ENCODE measurements at places on chromosomes 3 and 15.

DNA sequence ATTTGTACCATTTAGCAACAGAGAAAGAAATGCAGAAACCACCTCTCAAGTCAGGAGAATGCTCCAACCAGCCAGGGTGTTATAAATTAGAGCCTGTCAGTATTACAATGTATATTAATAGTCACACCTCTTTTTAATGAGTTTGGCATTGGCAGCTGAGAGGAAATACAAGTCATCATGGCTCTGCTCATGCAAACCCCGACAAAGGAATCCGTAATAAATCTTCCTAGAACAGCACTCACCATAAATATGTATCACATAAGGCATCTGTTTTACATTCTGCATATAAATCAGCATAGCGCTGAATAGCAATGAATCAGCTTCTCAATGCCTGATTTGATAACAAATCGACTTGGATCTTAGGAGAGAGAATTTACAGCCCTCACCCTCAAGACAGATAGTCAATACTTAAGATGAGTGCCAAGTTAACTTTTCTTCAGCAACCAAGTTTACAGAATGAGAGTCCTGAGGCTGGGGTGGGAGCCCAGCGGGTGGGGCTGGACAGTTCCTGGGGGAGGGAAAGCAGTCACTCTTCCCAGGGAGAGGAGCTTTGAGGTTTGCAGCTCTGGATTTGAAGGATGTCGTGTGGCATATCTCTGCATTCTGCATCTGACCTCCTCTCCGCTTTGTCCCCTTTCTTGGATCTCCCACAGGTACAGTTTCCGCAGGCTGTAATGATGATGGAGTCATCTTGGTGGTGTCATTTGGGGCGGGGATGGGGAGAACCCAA lies 1034.4 kb upstream of the NR2F2 start:
- no peak for DNase-seq

- no peak for DNase-seq
These were observed 39.0 kb downstream of the TAMM41 start for GRCh38 chr3:11807686-11808085.

GRCh38 chr3:16102905-16103364 lies 71.5 kb upstream of the GALNT15 start:
- no peak for DNase-seq

- DNase-seq = no peak
These were observed 23.4 kb upstream of the NANOGP8 start for GRCh38 chr15:35108453-35108852.

GRCh38 chr3:140198242-140198641 lies 263.3 kb downstream of the CLSTN2 start:
- no peak for DNase-seq

- no peak for DNase-seq
These were observed 14.3 kb downstream of the FLNB start for GRCh38 chr3:58022490-58022889.

GRCh38 chr3:16738451-16738850 lies 133.2 kb upstream of the DAZL start:
- no peak for DNase-seq

- DNase-seq = no peak
These were observed 52.6 kb downstream of the UACA start for GRCh38 chr15:70710714-70711113.

- no peak for DNase-seq
These were observed 1047.0 kb downstream of the TUSC7 start for GRCh38 chr3:117756563-117756962.

GRCh38 chr3:111434941-111435622 lies 106.9 kb upstream of the CD96 start:
- no peak for DNase-seq

- DNase-seq = no peak
These were observed 3.9 kb downstream of the GRM2 start for GRCh38 chr3:51710631-51711351.

- no peak for DNase-seq
These were observed 169.5 kb downstream of the PLD1 start for GRCh38 chr3:171640520-171641412.

DNA sequence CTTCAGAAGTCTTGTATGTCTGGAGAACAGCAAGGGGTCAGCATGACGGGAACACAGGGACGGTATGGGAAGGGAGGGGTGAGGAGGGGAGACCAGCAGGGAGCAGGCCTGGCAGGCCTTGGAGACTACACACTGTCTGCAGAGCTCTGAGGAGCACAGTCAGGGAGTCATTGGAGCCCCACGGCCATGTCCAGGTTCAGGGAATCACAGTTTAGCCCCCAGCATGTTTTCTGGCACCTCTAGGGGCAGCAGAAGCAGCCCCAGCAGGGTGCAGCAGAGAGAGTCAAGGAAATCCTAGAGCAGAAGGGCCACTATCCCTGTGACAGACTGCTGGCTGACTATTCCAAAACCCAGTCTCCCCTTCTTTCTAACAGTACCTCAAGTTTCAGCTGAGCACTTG lies 3.2 kb downstream of the LAMP3 start:
- no peak for DNase-seq

GRCh38 chr15:66502491-66502890 lies 2.2 kb downstream of the RPL4 start:
- DNase-seq = no peak

DNA sequence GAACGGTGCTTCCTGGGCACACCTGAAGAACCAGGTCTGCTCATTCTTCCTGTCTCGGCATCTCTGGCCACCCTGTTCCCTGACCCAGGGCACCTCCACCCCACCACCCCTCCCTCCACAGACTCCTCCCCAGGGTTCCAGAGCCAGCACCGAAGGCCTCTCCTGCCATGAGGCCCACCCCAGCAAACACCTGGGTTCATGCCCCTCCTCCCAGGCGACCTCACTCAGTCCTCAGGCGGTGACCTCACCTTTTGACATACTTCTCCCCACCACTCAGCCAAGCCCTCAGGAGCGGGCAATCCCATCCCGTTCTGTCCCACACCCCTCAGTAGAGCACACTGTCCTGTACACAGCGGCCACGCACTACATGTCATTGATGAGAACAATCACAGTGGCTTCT lies 72.3 kb downstream of the RPN1 start:
- DNase-seq = no peak

GRCh38 chr3:65659396-65659795 lies 379.3 kb downstream of the MAGI1 start:
- no peak for DNase-seq

DNA sequence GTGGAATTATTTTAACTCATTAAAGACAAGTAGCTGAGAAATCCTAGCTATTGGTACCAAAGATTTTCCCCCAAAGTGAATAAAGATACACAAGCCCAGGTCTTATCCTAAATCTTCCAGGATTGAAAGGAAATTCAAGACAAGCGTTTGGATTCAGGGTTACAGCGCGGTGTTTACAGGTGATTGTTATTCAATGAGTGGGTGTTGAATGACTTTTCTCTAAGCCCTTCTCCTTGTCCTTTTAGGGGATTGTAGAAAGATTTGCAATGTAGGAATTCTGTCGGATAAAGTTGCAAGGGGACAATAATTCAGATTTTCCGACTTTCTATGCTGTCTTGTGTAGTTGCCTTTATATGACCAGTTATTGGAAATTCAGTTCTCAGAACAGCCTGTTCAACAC lies 57.2 kb downstream of the USP13 start:
- no peak for DNase-seq

GRCh38 chr3:141642215-141642614 lies 95.9 kb upstream of the RNF7 start:
- no peak for DNase-seq

DNA sequence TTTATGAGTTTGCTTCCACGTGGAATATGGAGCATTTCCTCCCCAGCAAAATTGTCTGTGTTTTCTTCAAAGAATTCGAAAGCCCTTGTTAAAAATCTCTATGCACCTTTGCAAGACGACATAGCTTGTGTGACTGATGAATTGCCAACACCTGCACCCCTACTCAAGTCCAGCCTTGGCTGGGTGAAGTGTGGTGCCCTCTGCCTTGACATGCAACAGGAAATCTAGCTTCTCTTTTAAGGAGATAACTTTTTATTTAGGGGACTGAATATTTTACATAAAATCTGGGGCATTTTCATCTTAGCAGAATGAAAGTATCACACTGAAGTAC lies 647 bp downstream of the HMG20A start:
- peak; percentile 4 for DNase-seq

GRCh38 chr15:46620392-46621013 lies 985.7 kb downstream of the SQOR start:
- DNase-seq = no peak

DNA sequence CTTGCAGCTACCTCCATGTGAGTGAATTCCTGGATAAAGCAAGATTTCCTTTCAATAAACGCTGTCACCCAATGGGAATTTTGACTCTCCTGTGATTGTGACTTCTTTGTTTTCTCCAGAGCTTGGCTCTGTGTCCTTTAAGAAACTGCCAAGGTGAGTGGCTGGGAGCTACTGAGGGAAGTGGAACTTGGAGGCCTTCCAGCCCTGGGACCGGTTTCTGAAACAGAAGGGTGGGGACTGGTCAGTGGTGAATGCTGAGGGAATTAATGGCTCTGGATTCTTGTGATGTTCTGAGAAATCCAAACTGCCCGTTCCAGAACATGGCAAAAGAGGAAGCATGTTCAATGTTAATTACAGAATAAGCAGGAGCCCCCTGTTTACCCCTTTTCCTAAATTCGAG lies 41.1 kb upstream of the MYZAP start:
- no peak for DNase-seq

DNA sequence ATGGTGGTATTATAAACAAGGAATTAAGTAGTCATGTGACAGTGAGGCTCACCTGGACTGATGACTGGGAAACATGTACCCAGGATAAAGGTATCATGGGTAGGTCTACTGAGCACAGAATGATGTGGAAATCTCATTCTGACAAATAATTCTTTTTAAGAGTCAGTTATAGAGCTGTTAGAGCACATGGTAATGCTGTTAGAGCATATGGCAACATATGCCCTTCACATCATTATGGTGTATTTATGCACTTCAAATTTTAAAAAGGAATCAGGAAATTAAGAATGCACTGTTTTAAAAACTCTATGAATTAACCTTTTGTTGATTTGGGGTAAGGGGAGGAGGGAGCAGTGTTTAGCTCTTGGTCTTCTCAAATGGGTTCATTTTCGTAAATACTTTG lies 1.7 kb downstream of the SLC6A20 start:
- no peak for DNase-seq

- DNase-seq = no peak
These were observed 46.3 kb downstream of the ZBTB20 start for GRCh38 chr3:115100806-115101205.
